ENCODE measurements at places on chromosomes 5 and 9.

- ATAC-seq = peak; percentile 87
Measured at GRCh38 chr5:32388432-32389129, 56.0 kb downstream of the ZFR start.

DNA sequence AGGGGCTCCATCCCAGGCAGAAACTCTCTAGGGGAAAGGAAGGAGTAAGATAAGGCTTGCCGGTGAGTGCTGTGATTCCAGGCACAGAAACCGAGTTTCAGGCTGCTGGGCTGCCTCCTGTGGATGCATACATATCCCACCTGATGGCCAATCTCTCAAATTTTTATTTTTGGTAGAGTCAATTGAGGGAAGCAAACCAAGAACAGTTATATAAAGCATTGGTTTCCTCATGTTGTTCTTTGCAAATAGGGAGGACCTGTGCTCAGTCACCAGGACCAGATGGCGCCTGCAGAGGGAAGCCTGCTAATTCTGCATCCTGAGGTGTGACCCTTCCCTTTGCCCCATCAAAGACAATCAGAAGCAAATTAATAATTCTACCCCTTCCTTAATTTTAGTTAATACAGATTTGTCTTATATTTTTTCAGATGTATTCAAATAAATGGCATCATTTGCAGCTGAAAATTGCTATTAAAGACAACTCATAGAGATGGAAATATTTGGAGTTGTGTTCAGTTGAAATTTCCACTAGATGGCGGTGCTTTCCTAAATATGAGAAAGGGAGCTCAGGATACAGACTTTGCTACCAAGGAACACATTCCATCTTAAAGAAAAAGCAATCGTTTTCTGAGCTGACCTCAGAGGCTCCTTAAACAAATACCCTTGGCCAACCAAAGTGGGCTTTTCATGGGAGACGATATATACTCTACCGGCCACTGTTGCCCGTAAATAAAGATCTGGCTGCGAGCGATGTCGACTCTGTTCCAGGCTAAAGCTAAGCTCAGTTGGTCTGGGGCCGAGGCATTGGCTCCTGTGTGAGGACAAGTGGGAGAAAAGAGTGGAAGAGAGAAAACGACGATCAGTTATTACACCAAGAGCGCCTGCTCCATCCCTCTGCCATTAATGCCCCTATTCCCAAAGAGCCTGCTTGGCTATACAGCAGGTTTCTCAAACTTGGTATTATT, 225.7 kb upstream of the KLF9 start:
- ATAC-seq = no peak

GRCh38 chr5:172074896-172075295, 68.5 kb upstream of the FBXW11 start:
- ATAC-seq = no peak

DNA sequence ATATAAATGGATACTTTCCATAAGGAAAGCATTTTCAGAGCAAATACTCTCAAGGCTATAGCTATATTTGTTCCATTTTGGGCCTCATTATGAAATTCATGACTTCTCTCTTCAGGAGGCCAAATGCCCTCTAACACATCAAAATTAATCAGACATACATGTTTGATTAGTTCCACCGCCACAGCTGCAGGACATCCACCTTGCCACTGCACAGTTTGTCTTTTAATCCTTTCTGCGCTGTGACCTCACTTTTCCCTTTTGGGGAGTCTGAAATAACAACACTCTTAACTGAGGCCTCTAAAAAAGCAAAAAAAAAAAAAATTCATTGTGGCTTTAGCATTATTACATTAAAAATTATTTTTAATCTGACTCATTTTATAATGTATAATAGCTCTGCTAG, 279.1 kb upstream of the CDH12 start:
- ATAC-seq = no peak
